ENCODE measurements at places on chromosomes 11 and 22.

GRCh38 chr11:47495011-47495855 is 46.3 kb upstream of the RAPSN start:
- DNase-seq, result no peak

GRCh38 chr11:119306373-119306890 is 10.5 kb downstream of the MCAM start:
- DNase-seq, result peak; percentile 93

DNA sequence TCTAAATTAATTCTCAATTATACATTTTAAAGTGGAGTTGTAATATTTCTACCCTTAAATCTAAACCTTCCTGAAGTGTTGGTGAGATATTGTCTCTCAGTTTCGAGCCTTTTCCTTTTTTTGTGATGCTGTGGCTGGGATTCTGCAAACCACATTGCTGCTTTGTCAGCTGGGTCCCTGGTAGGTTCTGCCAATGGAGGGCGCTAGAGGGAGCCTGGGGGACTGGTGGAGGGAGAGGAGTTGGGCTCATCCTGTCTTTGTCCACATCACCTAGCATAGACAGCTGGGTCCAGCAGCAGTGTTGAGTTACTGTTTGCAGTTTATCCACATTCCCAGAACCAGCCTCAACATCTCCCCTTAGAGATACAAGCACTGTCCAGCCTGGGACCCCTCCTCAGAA is 41.0 kb downstream of the TRAF6 start:
- DNase-seq, result no peak

GRCh38 chr11:92838759-92839310 is 130.6 kb upstream of the MTNR1B start:
- no peak for DNase-seq

GRCh38 chr22:46453006-46453828 is 84.2 kb downstream of the CELSR1 start:
- no peak for DNase-seq

GRCh38 chr22:46754110-46754799 is 8.2 kb upstream of the TBC1D22A start:
- peak; percentile 98 for DNase-seq

DNA sequence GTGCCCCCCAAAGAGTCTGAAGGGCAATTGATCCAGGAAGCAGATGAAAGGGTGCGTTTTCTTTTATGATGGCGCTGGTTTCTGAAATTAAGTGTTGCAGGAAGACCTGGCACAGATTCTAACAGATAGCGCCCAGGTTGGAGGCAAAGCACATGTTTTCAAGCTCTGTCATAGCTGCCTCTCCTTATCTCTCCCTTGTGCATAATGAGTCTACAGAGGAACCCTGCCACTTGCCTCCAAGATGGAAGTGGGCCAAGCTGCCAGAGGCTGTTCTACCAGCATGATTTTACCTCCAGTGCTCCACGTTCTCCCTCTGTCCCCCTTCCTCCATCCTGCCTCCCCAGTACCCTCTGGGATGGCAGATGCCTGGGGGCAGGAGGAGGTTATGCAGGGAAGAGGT is 30.0 kb upstream of the TLCD5 start:
- DNase-seq, result no peak

DNA sequence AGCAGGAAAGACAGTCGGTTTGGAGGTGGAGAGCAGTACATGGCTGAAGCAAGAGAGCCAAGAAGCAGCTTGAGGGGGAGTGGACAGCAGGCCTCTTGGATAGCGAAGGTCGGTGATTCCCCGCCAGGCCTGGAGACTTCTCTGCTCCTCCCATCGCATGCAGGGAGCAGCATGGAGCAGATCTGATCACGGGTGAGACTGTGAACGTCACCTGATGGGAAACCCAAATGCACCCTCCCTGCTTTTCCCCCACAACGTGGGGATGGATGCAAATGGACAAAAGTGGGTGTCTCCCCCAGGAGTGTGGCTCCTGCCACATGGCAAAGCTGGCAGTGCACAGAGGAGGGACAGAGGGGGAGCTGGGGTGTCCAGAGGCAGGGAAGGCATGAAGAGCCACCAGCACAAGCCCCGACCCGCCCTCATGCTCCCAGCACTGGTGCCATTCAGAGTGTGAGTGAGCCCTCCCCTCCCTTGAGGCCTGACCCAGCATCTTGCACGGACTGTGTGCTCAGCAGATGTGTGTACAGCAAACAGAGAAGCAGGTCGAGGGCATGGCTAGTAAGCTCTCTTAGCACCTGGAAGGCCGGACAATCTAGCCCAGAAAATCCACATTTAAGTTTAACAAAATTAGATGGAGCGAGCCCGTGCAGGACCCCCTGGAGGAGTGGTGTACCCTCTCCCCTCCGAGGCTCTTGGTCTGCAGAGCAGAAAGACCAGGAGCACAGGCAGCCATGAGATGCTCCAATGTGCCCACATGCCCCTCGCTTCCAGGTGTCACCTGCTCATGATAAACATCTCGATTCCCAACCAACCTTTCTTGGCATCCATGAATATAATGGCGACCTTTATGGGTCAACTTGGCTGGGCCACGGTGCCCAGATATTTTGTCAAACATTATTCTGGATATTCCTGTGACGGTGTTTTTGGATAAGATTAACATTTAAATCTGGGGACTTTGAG is 661.7 kb downstream of the TBC1D22A start:
- peak; percentile 29 for DNase-seq

DNA sequence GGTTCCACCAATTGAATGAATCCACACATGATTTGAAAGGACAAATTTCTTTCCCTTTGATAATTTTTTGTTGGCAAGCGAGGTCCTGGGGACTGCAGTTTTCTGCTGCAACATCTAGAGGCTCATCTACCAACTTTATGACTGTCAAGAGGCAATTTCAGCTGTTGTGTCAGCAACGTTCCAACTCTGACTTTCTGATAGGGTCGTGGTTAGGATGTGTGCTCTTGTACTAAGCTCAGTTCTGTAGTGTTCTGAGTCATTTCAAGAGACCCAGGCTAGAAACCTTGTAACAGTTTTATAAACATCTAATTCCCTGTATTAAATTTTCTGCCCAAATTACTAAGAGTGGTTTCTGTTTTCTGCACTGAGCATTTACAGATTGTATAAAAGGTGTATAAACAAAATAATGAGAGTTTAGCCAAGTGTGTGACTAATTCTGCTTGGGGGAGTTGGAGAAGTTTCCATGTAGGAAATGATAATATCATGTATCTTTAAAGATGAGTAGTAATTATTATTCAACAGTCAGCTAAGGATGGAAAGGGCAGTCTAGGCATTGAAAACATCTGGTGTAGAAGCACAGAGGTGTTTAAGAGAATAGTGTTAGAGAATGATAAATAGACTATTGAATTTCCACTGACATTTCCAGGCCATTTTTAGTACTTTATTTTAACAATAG is 72.2 kb downstream of the RBMXL2 start:
- DNase-seq, result no peak

DNA sequence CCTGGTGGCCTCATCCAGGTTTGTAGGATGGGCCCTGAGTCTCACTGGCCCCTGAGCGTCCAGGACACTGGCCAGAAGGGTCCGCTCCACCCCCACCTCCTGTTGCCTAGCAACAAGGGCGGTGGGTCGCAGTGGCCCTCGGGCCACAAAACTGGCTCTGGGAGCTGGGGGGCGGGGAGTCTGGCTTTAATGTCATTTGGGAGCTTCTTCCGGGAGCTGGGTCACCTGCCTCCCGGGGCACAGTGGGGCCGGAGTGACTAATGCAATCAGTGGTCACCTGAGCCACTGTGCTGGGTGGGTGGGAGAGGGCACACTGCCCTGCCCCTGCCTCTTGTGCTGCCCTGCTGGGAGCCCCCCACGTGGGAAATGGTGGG is 2.6 kb downstream of the TH start:
- DNase-seq, result no peak

DNA sequence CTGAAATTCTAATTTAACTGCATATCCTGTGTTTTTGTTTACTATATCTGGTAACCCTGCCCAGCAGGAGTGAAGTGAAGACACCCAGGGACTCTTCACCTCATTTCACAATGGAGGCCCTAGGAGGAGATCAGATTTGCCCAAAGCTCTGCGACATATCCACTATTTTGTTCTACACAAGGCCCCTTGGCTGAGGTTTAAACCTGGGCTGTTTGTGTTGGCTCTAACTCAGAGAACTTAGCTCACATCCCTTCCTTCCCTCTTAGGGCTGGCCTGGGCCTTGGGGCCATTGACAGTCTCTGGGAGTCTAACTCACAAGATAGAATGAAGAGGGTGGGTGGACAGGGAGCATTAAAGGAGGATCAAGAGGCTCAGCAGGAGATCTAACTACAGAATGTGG is 8.2 kb upstream of the PLA2G3 start:
- no peak for DNase-seq

- peak; percentile 73 for DNase-seq
These were observed 9.4 kb downstream of the SIDT2 start for GRCh38 chr11:117187799-117188481.

DNA sequence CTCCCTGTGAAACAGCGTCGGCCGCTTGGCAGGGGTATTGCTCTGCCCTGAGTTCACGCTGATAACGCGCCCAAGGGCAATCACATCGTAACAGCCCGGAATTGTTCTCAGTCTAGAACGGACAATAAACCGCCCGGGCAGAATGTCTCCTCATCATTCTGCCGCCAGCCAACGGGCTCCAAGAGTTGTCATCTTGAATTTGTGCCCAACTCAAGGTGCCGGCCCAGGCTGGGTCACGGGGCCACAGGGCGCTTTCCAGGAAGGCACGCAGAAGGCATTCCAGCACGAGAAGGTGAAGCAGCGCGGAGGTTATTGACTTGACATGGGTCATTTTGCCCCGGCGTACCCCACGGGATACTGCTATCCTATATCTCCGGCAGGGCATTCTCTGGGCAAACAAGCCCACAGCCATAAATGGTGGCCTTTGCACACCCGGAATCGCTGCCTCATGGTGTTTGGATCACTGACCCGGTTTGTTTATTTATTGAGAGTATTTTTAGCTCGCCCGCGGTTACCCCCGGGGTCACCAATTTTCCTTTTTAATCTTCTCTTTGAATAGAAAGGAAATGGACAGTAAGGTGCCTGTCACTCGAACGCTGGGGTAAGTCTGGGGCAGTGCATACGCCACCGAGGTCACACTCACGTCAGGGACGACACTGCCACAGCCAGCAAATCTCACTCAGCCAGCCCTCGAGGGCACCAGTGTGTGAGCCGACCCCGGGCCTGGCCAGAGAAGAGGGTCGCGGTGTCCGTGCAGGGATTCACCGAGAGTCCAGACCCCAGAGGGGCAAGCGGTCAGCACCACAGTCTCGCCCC is 72.4 kb upstream of the FGF3 start:
- DNase-seq, result no peak

- no peak for DNase-seq
These were observed 2.2 kb downstream of the NCAM1 start for GRCh38 chr11:112963368-112963955.

GRCh38 chr11:105700271-105700670 is 90.4 kb downstream of the GRIA4 start:
- no peak for DNase-seq

- DNase-seq, result no peak
These were observed 34.7 kb downstream of the ALG9 start for GRCh38 chr11:111836721-111837120.

DNA sequence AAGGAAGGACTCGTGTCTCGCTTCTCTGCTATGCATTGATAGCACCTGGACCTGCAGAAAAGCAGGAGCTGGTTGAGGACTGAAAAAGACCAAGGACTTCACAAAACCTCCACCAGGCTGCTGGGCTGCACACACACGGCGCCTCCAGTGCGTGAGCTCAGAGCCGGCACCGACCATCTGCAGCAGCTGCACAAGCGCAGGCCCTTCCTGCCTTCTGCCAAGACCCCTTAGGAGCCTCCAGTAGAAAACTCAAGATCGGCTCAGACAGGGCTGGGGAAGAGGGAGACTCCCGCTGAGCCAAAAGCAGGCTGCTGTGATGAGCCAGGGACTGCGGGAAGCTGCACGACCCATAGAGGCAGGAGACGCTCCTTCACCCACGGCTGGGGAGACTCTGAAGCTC is 70.9 kb downstream of the PHF21B start:
- DNase-seq, result no peak

DNA sequence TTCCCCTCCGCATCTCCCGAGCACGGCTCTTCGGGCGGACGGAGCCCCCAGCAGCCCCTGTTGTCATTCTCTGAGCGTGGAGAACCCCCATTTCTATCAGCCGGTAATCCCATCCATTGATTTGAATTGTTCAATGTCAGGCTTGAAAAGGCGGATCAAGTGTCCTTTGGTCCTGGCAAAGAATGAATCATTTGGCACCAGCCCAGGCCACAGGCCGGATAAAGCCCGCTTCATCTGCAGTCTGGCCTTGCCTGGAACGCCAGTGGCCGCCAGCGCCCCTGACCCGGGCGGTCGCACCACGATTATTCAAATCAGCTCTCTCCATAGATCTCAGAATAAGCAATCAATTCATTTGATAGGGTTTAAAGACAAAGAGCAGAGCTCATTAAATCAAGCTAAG is 188.9 kb downstream of the BRD1 start:
- DNase-seq, result no peak

DNA sequence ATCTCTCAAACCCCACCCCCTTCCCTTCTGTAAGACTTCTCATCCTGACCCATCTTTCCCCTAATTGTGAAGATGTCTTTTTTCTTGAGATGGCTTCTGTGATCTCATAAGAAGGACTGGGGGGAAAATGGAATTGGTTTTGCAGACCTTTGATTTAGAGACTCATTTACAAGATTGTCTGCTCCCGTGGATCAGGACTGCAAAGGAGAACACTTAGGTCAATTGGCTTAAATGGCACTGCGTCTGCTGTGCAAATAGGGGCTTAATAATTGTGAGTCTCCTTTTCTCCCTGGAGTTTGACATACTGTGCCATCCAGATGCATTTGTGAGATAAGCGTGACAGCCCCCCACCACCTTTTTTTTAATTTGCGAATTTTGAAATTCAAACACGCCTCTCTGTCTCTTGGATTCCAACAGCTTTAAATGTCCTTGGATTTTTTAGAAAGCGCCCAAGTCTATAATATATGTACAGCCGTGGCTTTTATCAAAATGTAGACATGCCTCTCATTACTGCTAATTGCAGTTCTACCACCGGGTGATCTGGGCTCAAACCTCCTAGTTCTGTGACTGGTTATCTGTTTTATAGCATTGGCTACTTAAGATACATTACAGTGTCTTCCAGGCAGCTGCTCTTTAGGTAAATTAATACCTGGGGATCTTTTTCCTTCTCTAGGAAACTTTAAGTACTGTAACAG is 150.0 kb downstream of the DBX1 start:
- no peak for DNase-seq

- DNase-seq, result no peak
These were observed 39.0 kb downstream of the GRAMD1B start for GRCh38 chr11:123469089-123469488.

- DNase-seq, result peak; percentile 56
These were observed 58.8 kb downstream of the GGTLC2 start for GRCh38 chr22:22703203-22703570.

Measured in coronary artery (tissue), 2 donors.